Ovary (tissue), 10 donors: ENCODE measurements at places on chromosomes 1 and 21. TPM values are rescaled to one million over a fixed set of nuclear protein-coding genes. Genes with fewer than 3 reads are reported as not detected.
A peak's percentile ranks its signal among the peaks of the same experiment; 100 is the strongest.

Gene HTR1D
- polyA plus RNA-seq: not detected

Gene SH3BP5L
- polyA plus RNA-seq: 8.1 TPM

Gene NRIP1
- 14.8 TPM for polyA plus RNA-seq

Gene UBL4B
- not detected for polyA plus RNA-seq

DNA sequence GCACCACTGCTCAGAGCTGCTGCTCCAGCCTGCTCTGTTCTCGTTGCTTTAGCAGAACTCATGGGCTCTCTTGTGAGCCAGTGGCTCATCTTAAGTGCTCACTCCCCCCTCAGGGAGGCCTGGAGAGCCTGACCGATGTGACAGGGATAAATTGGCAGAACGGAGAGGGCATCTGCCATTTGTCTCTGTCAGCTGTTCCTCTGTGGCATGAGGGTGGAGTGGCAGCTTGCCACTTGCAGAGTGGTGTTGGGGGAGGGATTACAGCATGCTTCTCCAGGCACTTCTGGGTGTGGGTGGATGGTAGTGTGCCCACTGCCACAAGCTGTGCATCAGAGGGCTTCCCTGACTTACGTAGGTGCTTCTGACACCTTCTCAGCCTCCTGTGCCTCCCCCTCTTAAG, 229.5 kb downstream of the PAPPA2 start:
- no peaks in the 10 kb centered on the region for H3K4me1 ChIP-seq
- H3K4me3 ChIP-seq: no peak overlapping the region
- no peak for DNase-seq
- H3K27ac ChIP-seq: no peak overlapping the region

DNA sequence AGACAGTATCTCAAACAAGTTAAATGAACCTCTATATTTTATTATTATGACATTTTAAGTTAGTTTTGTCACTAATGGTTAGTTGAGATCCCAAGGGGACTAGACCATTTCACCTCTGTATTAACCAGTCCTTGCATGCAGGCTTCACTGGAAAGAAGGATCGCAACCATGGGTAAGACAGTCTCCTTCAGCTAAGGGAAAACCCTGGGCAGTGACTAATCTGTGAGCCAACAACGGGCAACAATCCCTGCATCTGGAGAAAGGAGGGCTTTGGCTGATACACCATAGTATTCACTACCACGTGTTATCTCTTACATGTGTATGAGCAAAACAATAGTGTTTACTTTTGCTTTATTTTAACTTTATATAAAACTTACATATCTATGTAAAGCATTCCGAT, 708.8 kb upstream of the CHRM3 start:
- no peaks in the 10 kb centered on the region for H3K4me1 ChIP-seq
- no peaks in the 10 kb centered on the region for H3K27me3 ChIP-seq
- no peaks in the 10 kb centered on the region for H3K36me3 ChIP-seq
- no peak for DNase-seq
- H3K27ac ChIP-seq: no peak overlapping the region
- no peak overlapping the region for H3K4me3 ChIP-seq

DNA sequence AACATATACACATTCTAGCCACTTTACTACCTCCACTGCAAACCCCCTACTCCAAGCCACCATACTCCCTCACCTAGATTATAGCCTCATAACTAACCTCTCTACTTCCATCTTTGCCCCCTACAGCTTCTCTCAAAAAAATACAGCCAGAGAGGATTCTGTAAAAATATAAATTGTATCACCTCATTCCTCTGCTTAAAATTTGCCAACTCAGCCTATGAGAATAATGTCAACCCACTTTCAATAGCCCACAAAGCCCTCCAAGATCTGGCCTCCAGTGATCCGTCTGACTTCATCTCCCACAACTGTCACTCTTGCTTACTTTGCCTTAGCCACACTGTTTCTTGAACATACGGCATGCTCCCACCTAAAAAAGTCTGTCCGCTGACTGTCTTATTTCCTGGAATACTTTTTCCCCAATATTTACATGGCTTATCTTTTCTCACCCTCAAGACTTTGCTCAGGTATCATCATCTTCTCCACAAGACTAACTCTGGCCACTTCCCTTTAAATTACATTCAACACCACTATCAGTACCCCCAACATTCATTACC, 21.5 kb downstream of the NME7 start:
- DNase-seq: no peak
- H3K4me1 ChIP-seq: no peaks in the 10 kb centered on the region
- no peak overlapping the region for H3K27ac ChIP-seq
- no peak overlapping the region for H3K4me3 ChIP-seq
- no peaks in the 10 kb centered on the region for H3K36me3 ChIP-seq

- H3K36me3 ChIP-seq: no peaks in the 10 kb centered on the region
- peaks cover 4% of the 10 kb centered on the region for H3K4me1 ChIP-seq
- peak; percentile 90 for DNase-seq
- H3K4me3 ChIP-seq: no peak overlapping the region
- H3K27ac ChIP-seq: no peak overlapping the region
These were observed 52.0 kb downstream of the SLC9A1 start for GRCh38 chr1:27102707-27103468.

DNA sequence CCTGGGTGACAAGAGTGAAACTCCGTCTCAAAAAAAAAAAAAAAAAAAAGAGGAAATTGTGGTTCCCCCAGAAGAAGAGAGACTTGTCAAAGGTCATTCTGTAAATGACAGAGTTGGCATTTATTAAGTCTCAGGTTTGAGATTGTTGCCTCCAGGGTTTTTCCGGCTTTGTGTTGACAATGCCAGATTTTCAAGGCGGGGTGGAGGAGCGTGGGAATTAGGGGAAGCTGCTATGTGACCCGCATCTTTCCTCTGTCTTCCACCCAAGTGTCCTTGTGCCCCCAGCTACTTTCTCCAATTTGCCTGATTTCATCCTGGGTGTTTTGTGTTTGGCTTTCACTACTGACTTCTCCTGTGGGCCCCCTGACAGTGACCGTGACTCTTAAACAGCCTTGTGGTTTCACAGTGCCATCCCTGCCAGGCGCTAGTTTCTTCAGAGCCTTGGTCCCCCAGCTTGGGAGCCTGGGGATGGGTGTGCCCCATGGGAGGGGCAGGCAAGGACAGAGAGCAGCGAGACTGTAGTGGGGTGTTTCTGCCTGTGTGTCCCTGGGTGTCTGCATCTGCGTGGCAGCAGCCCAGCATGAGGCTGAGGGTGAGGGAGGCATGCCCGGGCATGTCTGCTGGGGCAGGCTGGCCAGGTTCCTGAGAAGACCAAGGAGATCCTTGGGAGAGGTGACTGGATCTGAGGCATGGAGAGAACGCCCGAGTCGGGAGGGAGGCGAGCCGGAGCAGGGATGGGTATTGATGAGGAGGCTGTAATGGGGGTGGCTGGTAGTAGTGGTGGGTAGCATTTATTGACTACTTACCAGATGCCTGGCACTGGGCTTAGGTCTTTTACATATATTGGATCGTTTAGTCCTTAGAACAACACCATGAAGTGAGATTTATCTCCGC, 46.3 kb downstream of the IER5 start:
- no peak overlapping the region for H3K27ac ChIP-seq
- H3K27me3 ChIP-seq: no peaks in the 10 kb centered on the region
- no peak overlapping the region for H3K4me3 ChIP-seq
- peaks cover 1% of the 10 kb centered on the region for H3K4me1 ChIP-seq
- no peaks in the 10 kb centered on the region for H3K36me3 ChIP-seq
- no peak for DNase-seq

DNA sequence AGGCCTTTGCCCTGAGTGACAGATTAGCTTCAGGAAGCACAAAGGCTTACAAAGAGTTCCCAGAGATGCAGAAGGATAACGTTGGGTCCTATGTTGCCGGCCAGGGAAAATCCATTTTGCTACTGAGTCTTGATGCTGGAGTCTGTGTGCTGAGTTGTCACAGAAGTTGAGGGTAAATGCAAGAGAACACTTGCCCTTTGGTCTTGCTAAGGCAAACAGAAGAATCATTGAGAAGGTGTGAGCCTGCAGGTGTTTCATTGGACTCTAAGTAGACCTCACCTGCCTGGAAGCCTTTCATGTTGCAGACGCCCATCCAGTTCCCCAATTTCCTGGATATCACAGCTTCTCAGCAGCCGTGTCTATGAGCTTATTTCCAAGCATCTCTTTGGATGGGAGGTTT, 105.2 kb downstream of the PCP4 start:
- H3K27ac ChIP-seq: no peak overlapping the region
- no peaks in the 10 kb centered on the region for H3K36me3 ChIP-seq
- no peaks in the 10 kb centered on the region for H3K4me1 ChIP-seq
- no peaks in the 10 kb centered on the region for H3K27me3 ChIP-seq
- DNase-seq: no peak
